Uterus (tissue), 4 donors: ENCODE measurements at places on chromosomes 5 and 9.

GRCh38 chr9:93259490-93260262 lies 75.7 kb downstream of the WNK2 start:
- DNase-seq: peak; percentile 8

DNA sequence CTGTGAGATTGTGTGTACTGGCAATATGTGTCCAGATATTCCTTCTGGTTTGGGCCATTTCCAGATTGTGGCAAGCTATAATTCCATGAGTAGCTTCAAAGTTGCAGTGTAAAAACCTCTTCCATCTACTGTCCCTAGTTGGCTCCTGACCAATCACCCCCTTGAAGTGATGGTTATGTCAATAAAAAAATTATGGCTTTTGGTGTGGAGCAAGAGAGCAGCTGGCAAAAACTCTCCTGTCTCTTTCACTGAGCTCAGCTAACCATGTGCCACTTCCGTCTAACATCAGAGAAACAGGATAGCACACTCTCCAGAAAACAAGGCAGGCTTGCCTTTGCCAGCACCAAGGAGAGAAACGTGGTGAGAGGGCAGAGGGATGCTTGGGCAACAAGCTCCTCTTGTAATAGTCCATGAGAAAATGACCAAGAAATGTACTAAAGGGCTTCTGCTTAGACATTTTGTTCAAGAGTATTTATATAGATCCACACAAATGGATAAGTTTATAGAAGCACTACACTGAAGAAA lies 914.4 kb upstream of the SEMA6A start:
- DNase-seq: no peak

- DNase-seq: no peak
These were observed 89.4 kb upstream of the CNTLN start for GRCh38 chr9:17045381-17045940.

- no peak for DNase-seq
These were observed 104.1 kb upstream of the TUT7 start for GRCh38 chr9:86458191-86458855.

DNA sequence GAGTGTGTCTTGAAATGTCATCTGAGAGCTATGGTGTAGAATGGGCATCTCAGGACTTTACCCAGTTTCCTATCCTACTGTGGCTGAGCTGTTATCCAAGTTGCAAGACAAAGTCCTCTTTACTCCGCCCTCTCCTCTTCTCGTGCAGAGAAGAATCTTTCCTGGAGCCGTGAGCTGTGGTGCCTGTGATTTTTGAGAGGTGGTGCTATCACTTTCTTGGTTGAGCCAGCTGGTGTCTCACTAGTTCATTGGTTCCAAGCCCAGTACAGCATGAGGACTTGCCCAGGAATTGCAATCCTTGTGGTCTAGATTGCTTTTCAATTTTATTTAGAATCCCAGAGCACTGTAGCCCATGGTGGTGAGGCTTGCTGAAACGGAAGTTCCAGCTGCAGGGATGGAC lies 2300.3 kb downstream of the MAT2B start:
- DNase-seq: no peak

DNA sequence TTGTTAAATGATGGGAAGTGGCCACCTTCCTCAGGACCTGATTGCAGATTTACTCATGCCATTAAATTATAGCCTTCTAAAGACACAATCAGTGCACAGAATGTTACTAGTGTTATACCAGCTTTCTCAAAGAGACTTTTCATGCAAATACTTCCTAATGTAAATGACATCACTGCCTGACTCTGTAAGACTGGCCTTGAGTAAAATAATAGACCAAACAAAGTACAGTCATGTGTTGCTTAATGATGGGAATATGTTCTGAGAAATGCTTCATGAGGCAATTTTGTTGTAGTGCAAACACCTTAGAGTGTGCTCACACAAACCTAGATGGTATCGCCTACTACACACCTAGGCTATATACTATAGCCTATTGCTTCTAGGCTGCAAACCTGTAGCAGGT lies 17.0 kb upstream of the C1QTNF3 start:
- no peak for DNase-seq

DNA sequence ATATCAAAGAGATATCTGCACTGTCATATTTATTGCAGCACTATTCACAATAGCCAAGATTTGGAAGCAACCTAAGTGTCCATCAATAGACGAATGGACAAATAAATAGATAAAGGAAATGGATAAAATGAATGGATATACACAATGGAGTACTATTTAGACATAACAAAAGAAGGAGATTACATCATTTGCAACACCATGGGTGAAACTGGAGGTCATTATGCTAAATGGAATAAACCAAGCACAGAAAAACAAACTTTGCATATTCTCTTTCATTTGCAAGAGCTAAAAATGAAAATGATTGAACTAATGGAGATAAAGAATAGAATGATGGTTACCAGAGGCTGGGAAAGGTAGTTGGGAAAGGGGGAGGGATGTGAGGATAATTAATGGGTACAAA lies 155.0 kb upstream of the PTGER4 start:
- DNase-seq: no peak

DNA sequence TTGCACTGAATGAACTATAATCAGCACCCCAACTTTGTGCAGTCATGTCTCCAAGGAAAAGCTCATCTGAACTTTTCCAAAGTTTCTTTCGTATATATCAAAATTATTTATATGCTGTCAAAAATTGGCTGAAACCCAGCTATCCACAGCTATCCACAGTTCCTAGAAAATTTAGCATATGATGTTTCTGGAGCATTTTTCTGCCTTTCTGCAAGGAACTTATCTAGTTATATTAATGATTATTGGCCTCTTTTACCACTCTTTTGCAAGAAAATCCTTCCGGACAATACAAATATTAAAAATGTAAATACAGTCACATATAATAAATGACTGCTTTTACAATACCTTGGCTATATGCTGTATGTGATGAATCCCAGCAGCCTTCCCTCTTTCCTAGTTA lies 270.2 kb downstream of the TMEM167A start:
- no peak for DNase-seq

- no peak for DNase-seq
These were observed 53.8 kb downstream of the CD180 start for GRCh38 chr5:67142816-67143215.

DNA sequence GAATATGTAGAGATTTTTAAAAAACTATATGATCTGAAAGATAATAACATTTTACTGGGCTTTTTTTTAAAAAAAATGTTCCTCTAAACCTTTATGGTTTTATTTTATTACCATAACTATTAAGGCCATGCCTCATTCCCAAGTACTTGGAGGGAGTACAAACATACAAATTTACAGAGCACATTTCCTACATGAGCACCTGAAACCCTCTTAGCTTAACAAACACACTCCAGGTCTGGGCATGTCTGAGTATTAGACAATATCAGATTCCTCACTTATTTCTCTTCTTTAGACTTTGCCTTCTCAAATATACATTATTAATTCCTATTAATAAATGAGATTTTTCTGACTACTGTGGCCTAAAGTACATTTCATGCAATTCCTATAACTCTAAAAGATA lies 319.2 kb downstream of the SLCO4C1 start:
- DNase-seq: no peak

GRCh38 chr5:154729613-154730012 lies 25.6 kb upstream of the LARP1 start:
- DNase-seq: no peak

DNA sequence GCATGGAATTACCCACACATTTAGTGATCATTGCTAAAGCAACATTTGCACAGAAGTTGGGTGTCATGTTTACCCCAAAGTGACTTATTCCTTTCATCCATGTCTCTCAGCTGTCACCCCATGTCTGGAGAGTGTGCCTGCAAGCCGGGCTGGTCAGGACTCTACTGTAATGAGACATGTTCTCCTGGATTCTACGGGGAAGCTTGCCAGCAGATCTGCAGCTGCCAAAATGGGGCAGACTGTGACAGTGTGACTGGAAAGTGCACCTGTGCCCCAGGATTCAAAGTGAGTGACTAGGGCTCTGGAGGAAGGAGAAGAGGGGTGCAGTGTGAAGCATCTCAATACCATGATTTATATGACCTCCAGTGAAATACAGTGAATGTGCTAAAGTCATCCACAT lies 99.9 kb upstream of the PRRC1 start:
- no peak for DNase-seq

DNA sequence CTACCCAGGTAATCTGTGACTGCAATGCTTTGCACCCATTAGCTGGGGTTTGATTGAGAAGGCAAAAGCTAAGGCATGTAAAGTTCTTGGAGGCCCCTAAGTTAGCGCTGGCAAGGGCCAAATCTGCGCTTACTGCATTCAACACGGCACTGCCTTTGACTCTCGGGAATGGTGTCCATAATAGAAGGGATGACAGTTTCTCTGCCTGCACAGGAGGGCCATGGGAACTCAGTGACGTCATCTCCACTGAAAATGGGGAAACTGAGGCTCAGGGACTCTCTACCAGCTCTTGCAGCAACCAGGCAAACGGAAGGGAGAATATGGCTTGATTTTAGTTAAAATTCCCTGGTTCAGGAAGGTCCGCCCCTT lies 487 bp downstream of the SPATA24 start:
- no peak for DNase-seq

DNA sequence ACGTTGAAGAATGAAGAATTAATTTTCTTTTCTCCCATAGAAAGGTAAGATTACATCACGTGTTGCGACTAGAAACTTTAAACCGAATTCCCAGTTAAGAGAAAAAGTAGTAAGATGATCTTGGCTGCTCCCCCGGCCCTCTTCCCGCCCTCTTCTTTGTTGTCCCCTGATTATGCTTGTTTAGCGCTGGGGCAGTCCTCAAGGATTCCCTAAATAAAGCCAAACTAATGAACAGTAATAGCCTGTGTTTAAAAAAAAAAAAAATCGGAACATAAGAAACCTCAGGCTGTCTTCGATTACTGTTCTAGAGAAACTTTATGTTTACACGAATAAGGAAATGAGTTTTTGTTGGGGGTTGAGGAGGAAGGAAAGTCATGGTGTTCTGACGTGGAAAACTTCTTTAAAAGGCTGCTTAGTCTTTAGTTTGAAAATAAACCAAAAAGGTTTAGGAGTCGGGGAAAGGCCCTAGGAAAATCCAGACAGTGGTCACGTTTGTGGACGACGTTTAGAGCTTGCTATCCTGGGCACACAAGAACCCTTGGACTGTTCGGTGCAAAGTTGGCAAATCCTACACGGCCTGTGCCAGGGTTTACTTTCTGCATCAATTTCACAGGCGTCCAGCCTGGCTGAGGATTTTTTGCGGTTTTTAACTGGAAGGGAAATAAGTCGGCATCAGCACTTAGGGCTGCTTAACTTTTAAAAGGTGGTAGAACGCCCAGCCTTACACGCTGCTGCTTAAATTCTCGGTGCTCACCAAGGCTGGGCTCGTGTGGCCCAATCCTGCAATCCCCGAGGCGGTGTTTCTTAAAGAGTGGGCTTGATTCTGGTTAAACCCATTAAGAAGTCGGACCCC lies 1.1 kb upstream of the MAT2B start:
- DNase-seq: peak; percentile 27

DNA sequence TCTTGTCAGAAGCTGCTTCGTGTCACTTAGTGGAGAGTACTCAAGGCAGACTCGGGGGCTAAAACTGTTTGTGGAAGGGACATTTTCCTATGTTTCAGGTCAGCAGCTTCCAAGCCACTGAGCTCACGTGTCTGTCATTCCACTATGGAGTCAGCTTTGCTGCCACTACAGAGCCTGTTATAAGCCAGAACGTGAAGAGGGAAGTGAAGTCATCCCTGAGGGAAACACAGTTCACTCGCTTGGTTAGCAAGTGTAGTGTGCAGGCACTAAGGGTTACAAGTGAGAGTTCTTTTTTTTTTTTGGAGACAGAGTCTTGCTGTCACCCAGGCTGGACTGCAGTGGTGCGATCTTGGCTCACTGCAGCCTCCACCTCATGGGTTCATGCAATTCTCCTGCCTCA lies 24.5 kb upstream of the LTC4S start:
- DNase-seq: no peak

DNA sequence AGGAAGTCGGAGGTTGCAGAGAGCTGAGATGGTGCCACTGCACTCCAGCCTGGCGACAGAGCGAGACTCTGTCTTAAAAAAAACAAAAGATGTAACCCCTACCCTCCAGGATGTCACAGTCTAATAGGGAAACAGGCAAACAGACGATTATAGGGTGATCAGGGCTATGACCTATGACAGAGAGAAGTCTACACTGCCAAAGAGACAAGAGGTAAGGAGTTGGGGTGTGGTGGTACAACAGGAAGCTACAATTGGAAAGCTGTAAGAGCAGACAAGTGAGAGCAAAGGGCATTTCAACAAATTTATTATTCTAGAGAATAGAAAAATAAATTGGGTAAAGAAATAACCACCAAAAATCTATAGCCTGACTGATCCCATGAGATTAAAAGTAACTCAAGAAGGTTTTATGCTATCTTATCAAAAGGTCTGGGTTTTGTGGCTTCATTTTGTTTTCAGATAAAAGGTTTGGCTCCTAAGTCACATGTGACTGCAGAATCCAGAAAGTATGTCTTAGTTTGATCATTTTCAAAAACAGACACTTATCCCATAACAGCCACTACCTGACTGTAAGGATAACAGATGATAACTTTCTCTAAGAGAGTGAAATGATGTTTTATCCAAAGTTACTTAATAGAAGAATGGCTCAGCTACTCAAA lies 7.3 kb downstream of the CDC26 start:
- DNase-seq: no peak

GRCh38 chr5:169696621-169697510 lies 59.8 kb downstream of the DOCK2 start:
- DNase-seq: no peak

GRCh38 chr5:136230176-136230575 lies 37.2 kb upstream of the SMIM32 start:
- DNase-seq: no peak

GRCh38 chr9:14221558-14221957 lies 92.4 kb downstream of the NFIB start:
- DNase-seq: no peak

- DNase-seq: no peak
These were observed 122.2 kb downstream of the SLC28A3 start for GRCh38 chr9:84218322-84218721.

DNA sequence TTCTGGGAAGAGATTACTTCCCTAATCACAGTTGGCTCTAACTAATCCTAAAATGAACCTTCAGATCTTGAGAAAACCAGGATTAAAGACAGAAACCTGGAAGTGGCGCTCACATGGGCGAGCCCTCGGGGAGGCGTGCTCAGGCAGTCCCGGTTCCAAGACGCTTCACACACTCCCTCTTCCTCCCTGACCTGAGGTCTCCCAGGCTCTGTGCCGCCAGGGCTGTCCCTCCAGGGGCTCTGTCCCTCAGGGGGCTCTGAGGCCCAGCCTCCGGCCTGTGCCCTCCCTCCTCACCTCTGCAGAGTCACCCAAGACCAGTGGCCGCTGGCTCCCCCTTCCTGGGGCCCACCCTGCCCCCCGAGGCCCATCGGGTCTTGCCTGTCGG lies 10.2 kb downstream of the SLC9A3 start:
- no peak for DNase-seq

GRCh38 chr9:100324594-100325200 lies 28.0 kb downstream of the TEX10 start:
- no peak for DNase-seq

GRCh38 chr5:108212775-108213346 lies 169.0 kb downstream of the FBXL17 start:
- no peak for DNase-seq

- no peak for DNase-seq
These were observed 80.3 kb downstream of the FGF1 start for GRCh38 chr5:142605611-142606010.
